ENCODE measurements at places on chromosomes 7 and 10.

GRCh38 chr10:101151395-101151794, 20.3 kb downstream of the TLX1 start:
- no peak for DNase-seq

DNA sequence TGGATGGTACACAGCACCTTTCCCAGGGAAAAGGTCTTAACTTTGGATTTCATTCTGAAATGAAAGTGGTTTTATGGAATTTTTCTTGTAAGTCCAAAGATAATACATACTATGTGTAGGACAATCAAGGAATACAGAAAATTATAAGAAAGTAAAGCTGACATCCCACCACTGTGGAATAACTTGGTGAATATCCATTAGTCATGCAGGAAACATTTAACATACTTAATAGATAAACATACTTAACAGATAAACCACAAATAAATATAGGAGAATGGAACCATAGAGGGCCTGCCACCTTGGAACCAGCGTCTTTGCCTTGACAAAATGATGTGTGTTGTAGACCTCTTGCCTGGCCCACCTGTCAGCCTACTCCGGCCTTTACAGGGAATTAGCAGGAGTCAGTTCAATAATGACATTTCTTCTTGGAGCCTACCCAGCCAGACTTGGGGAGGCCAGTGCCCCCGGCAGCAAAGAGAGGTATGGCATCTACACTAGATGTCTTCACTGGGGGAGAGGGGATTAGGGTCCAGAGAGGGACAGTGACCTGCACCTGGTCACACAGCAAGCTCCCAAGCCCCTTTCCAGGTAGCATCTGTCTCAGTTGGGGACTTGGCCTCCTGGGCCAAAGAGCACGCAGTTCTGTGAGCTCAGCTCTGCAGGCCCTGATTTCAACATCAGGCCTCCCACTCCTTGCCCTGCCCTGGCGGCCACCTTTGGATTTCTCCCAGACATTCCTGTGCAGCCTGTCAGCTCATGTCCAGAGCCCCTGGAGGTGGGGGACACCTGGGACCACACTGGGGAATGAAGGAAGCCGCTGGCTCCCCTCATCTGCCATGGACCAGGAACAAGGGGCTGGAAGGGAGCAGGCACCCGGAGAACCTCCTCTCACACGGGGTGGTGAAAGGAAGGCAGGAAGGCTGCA, 112.6 kb upstream of the PPIF start:
- DNase-seq = no peak

GRCh38 chr10:121158988-121159579, 307.9 kb downstream of the WDR11 start:
- DNase-seq = no peak

DNA sequence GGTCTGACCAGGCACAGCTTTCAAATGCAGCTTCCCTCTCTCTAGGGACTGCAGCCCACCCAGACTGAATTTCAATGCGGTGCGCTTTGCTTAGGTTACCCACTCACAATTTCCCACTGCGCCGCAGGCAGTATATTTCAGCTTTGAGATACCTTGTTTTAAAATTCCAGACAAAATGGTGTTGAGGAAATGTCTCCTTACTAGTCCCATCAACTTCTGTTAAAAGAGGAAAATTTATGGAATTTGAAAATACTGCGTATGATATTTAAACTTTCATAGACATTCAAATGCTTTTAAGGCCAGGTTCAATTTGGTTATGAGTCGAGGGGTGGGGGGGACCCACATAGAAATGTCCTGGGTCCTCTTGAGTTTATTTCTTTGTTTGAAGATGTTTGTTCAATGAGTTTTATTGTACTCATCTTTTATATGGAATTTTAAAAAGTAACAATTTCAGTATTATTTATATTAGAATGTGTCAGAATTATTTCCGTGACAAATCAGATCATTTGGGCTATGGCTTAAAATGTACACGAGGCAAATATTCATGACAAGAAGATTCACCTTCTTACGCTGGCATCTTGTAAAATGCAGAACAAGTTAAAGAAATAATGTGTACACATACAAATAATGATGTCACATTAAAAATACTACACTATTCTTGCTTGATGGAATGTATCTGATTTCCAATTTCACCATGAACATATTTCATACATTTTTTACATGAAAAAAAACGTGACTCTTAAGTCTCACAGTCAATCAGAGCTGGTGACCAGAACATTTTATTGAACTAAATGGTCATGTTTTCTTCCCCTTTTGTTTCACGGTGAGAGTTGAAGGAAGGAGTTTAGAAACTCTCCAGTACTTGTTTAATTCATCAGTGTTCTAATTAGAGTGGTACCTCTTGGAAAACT, 1.3 kb downstream of the IKZF1 start:
- no peak for DNase-seq

GRCh38 chr7:69047151-69047754, 551.0 kb upstream of the AUTS2 start:
- DNase-seq = no peak

DNA sequence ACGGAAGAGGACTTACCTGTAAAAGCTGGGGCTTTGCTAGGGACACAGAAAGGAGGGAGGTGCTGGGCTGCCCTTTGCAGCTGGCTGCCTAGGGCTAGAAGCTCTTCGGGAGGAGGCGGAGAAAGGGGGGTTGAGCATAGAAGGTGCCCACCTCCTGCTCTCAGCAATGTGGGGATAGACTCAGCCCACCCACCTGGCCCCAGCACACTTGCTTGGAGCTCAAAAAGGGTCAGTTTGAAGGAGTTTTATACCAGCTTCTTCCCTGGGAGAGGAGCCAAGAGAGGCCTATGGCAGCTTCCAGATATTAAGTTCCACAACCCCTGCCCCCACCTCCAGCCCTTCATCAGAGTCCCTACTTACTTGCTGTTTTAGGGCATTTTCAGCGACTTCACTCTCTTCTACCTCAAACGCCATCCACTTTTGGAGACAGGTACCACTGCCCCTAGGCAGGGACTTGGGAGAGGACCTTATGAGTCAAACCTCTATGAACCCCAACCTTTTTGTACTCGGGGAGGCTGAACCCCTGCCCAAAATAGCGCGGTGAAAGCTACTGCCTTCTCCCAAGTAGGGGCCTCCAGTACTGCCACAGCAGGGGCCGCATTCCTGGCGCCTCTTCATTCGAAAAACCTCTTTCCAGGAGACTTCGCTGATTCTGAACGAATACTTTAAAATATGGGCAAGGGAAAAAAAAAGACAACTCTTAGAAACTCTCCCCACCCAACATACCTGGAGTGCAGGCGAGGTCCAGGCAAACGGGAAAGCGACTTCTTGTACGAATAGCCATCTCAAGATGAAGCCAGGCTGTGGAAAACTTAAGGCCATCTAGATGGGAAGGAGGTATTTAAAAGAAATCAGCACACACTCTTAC, 1.2 kb upstream of the EVX1 start:
- no peak for DNase-seq

- DNase-seq = no peak
Measured at GRCh38 chr7:24427048-24427447, 143.1 kb downstream of the NPY start.

DNA sequence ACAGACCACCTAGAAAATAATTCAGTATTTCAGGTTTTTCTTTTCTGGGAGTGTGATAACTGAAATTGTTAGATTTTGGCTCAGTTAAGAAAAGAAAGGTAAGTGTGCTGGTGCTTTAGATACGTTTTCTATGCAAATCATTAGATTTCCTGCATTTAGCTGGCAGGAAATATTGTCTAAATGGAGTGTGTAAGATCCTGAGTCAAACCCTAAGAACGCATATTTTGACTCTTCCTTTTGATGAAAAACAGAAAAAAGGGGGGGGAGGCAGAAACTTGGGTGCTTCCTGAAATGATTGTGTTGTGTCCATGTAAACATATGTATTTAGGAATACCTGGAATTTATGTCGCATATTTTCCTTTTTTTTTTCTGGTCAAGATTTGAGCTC, 1.2 kb downstream of the GRK5 start:
- DNase-seq = no peak

DNA sequence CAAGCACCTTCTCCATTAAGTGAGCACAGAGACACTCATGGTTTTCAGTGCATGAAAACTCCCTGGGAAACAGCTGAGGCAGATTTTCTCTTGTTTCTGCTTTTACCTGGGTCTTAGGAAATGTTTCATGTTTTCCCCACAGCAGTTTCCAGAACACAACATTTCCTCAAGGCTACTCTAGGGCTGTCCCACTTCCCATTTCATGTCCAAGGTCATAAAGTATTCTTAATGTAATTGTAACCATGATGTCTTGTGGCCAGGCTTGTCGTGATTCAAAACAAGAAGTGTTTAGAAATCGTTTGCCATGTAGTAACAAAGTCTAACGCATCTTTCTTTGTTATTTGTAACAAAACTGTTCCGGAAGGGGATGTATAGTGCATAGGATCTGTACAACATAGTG, 83.8 kb upstream of the NRP1 start:
- DNase-seq = no peak

DNA sequence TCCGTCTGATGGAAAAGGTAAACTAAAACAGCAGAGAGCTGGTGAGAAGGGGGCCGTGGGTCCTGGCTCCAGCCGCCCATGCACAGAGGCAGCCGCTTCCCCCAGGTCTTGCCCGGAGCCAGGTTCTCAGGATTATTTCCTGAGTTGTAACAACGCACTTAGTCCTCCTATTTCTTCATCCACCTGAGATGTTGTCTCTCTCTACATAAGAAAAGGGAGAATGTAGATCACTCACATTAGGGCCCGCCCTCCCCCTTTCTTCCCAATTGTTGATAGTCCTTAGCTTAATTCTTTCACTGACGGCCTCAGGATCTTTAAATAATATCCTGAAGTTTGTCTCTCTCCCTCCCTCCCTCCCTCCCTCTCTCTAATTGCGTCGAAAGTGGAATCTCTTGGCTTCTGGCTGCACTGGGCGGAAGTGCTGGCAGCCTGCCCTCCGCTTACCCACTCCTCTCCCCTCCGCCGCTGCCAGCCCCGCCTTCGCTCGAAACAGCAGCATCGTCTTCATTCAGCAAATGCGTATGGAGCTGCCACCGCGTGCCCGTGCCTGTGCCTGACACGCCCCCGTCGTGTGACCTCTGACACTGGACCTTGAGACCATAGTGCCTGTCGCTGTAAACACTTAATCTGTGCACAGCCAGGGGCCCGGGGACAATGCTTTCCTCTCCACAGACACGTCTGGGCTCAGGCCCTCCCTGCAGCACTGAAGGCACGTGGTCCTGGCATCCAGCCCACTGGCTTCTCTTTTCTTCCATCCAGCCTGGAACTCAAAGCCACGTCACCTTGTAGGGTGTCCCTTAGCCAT, 174.5 kb upstream of the PPP2R2D start:
- DNase-seq = no peak

GRCh38 chr7:74064696-74065095, 18.9 kb upstream of the LIMK1 start:
- DNase-seq = no peak

- DNase-seq = no peak
Measured at GRCh38 chr10:6748981-6749635, 169.0 kb upstream of the PRKCQ start.

DNA sequence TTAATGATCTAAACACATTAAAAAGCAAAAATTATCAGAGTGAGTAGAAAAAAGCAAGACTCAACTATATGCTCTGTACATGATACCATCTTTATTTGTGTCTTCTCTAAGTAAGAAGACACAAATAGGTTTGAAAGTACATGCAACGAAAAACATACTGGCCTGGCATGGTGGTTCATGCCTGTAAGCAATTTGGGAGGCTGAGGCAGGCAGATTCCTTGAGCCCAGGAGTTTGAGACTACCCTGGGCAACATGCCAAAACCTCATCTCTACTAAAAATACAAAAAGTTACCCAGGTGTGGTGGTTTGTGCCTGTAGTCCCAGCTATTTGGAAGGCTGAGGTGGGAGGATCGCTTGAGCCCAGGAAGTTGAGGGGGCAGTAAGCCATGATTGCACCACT, 78.1 kb upstream of the TOMM7 start:
- DNase-seq = no peak

DNA sequence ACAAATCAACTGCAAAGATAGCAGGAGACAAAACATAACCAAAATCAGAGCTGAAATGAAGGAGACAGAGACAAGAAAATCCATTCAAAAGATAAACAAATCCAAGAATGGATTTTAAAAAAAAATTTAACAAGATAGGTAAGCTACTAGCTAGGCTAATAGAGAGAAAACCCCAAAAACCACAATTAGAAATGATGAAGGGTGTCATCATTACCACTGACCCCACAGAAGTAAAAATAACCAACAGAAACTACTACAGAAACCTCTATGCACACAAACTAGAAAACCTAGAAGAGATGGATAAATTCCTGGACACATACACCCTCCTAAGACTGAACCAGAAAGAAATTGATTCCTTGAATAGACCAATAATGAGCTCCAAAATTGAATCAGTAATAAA, 117.6 kb downstream of the DNAJC1 start:
- no peak for DNase-seq

- no peak for DNase-seq
Measured at GRCh38 chr7:149685455-149685854, 87.9 kb downstream of the ZNF467 start.

DNA sequence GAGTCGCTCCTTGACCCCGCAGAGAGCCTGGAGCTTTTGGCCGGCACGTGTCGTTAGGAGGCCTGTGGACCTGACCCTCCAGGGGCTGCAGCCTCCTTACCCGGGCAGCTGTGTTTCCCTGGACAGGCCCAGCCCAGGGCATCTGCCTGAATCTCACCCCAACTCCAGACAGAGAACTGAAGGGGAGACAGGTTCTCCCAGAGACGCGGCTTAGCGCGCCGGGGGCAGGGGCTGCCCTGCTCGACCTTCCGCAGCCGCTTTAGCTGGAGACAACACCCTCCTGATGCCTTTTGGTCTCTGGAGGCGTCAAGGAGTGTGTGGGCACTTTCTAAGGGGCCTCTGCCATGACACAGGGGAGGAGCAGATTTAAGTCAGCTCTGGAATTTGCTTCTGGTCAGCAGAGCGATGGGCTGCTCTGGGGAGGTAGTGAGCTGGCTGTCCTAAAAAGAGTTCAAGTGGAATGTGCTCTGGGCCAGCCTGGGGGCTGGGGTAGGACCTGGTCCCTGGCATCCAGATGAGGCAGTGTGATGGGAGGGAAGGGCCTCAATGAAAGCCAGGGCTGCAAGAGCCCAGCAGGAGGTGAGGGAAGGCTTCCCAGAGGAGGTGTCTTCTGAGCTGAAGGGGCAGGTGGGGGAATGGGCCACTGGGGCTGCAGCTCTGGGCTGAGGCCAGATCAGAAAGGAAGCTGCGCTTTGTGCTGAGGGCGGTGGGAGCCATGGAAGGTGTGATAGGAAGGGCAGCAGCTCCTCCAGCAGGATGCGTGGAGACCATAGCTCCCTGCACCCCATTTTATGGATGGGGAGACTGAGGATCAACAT, 5.8 kb downstream of the GRIFIN start:
- DNase-seq = no peak

DNA sequence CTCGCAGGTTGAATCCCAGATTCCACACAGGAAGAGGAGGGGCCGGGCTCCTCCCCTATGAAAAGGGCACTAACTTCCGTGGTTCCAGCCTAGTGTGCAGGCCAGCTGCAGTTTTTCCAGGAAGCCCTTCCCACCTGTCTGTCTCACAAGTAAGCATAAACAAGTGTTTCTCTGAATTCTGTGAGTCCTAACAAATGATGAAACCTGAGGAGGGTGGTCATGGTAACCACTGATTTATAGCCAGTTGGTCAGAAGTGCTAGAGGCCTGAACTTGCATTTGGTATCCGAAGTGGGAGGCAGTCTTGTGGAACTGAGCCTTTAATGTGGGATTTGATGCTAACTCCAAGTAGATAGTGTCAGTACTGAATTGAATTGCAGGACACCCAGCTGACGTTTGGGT, 54.7 kb upstream of the STEAP4 start:
- DNase-seq = no peak

GRCh38 chr7:157840914-157841772, 504.3 kb downstream of the DNAJB6 start:
- DNase-seq = no peak
